ENCODE measurements at places on chromosomes 3 and 15.

GRCh38 chr3:153577059-153577736 lies 415.2 kb downstream of the RAP2B start:
- DNase-seq = no peak

DNA sequence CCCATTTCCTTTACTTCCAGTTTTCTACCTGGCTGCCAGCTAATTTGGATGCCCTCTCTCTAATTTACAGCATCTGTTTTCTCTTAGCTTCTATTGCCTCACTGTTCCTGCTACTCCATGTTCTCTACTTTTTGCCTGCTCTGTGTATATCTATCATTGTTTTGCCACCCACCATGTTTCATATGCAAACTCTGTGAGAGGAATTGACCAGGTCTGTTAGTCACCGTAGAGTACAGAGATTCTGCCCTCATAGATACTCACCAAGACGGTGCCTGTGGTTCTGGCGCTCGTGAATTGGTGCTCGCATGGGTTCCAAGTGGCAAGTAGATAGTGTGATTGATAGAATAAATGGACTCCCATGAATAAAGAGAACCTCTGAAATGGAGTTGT lies 288.8 kb downstream of the CNTN6 start:
- no peak for DNase-seq

- DNase-seq = no peak
These were observed 112.4 kb upstream of the STT3B start for GRCh38 chr3:31420311-31420710.

GRCh38 chr3:33831053-33831452 lies 32.6 kb downstream of the PDCD6IP start:
- DNase-seq = no peak

DNA sequence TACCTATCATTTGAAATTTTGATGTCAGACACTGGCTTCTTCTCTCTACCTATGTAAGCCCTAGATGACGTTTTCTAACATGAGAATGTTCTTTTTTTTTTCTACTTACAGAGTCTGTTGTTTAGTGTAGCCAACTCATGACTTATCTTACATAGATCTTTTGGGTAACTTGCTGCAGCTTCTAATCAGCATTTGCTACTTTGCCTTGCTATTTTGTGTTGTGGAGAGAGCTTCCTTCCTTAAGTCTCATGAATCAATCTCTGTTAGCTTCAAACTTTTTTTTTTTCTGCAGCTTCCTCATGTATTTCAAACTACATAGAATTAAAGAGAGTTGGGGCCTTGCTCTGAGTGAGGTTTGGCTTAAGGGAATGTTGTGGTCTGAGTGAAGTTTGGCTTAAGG lies 568.7 kb upstream of the BCHE start:
- no peak for DNase-seq

DNA sequence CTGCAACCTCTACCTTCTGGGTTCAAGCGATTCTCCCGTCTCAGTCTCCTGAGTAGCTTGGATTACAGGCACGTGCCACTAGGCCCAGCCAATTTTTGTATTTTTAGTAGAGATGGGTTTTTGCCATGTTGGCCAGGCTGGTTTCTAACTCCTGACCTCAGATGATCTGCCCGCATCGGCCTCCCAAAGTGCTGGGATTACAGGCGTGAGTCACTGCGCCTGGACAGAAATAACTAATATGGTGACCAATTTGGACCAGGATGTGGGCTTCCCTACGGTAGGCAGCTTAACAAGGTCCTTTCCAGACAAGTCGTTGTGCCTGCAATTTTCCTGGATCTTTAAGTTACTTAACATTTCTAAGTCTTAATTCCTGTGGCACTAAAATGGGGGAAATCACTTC lies 14.8 kb downstream of the WDR53 start:
- DNase-seq = no peak

- no peak for DNase-seq
These were observed 4.5 kb downstream of the SLC12A8 start for GRCh38 chr3:125207949-125208568.

- no peak for DNase-seq
These were observed 949.0 kb upstream of the SEMA6D start for GRCh38 chr15:46768287-46768686.

GRCh38 chr3:154170300-154170699 lies 49.1 kb downstream of the ARHGEF26 start:
- DNase-seq = no peak

DNA sequence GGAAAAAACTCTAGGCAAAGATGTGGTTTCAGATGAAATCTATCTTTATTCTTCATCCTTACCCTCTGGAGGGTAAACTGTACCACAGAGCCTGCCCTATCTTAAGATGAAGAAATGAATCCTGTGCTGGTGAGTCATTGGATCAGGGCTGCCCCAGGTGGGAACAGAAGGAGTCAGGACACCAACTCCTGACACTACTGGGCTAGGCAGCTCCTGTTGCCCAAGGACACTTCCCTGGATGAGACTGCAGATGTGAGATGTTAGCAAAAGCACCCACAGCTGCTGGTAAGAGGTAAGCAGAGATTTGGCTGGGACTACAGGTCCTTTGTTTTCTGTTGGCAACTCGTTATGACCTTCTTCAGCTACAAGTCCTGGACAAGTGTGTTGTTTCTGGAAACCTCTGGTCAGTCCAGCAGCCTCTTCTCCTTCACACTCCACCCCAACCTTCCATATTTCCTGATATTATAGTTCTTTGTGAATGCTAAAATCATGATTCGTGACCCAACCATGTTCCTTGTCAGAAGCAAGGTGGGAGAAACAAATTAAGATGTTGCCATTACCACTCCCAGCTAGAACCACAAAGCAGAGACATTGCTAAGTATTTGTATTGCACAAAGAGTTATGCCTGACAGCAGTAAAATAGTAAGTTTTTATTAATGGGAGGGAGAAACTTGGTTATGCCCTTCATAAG lies 104.2 kb upstream of the TGFBR2 start:
- DNase-seq = no peak

GRCh38 chr3:160980740-160981139 lies 124.4 kb downstream of the B3GALNT1 start:
- no peak for DNase-seq

DNA sequence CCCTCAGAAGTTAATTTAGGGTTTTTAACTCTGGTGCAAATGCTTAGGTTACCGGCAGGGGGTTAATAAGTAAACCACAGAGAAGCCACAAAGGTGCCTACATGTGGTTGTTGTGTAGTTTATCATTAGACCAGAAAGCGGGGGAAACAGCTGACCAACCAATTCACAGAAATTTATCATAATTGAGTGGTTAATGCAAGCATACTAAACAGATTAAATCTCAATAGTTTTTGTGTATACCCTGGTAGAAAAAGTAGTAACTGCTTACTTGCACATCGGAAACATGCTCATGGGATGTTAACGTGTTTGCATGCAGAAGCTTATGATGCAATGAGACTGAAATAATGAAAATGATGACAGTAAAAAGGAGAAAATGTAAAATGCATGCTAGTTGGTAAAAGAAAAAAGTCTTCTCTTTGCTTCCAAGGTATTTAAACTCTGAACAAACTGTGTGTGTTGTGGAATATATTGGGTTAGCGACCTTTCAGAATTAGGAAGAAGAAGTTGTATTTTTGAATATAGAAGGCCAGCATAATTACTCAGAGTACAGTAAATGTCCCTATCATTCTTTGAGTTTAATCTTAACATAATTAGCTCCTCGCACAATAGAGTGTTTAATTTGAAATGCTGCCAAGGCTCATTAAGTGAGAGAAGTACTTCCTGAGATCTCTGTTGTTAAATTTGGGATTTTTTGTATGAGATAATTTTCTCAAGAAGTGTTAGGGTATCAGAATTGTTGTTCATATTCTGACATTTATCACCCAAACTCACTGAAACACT lies 316.2 kb downstream of the PTPRG start:
- no peak for DNase-seq

GRCh38 chr15:59591356-59591755 lies 20.2 kb upstream of the GCNT3 start:
- no peak for DNase-seq

DNA sequence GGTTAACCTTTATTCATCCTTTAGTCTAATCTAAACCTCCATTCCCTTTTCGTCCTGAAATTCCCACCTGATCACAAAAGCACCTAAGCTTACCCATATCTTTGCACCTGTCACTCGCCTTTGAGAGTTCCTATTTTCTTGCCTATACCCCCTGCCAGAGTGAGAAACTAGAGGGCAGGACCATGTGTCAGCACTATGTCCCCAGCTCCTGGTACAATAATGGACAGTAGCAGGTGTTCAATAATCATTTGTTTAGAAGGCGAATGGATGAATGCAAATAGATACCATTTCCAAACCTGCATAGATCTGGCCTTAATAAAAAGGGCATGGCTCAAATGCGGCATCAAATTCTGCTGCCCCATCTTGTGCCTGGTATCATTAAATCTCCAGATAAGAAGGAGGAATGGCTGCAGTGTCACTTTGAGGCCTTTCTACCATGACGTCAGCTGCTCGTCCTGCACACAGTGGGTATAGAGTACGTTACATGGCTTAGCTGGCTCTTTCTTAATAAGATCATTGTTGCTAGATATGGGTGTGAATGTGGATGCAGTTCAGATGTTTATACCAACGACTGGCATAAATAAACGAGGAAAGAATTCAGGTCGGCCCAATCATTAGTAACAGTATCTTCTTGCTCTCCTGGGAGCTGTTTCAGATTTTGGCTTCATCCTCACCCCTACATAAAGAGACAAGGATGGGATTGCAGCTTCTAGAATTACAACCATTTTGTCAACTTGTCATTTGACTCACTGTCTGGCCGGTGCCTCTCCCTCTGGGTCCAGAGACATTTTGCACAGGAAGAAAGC lies 148.7 kb downstream of the RORA start:
- no peak for DNase-seq
